C1 segment of cervical spinal cord (tissue), 14 donors: ENCODE measurements at places on chromosomes 4 and X.

DNA sequence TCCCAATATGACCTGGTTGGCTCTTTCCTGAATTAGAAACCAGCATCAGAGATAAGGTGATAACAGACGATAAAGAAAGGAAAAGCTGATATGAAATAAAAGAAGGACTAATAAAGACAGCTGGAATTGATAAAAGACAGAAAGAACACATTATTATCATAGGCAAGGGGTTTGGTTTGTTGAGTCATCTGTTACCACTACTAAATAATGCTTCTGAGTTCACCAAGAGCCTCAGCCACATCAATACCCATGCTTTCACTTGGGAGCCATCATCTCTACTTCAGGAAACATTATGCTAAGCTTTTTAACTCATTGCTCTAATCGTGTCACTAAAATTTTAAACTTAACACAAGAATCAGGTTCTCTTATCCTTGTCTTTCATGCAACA lies 27.6 kb downstream of the ANXA5 start:
- DNase-seq, result no peak

DNA sequence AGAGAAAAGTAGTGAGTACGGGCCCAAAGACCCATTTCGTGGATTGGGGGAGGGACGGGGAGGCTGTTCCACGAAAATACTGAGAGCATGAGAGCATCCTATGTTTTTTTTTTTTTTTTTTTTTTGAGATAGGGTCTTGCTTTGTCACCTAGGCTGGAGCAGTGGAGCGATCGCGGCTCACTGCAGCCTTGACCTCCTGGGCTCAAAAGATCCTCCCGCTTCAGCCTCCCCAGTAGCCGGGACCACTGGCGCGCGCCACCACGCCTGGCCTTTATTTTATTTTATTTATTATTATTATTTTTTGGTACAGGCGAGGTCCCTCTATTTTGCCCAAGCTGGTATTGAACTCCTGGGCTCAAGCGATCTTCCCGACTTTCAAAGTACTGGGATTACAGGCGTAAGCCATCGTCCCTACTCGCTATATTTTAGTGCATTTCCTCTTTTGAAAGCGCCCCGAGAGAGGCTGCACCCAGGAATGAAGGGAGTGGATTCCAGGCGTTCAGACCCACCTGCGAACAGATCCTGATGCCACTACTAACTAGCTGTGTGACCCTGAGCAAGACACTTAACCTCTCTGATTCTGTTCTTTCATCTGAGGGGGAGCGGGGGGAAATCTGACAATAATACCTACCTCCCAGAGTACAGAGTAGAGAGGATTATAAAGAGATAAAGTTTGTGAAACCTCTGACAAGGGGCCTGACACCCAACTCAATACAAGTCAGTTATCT lies 5.4 kb upstream of the MSX1 start:
- DNase-seq, result no peak

GRCh38 chrX:43562372-43562771 lies 93.7 kb upstream of the MAOA start:
- DNase-seq, result no peak

- no peak for DNase-seq
Measured at GRCh38 chrX:109967156-109967555, 35.8 kb upstream of the TMEM164 start.

- DNase-seq, result no peak
Measured at GRCh38 chr4:288891-289290, 16.4 kb downstream of the ZNF732 start.

DNA sequence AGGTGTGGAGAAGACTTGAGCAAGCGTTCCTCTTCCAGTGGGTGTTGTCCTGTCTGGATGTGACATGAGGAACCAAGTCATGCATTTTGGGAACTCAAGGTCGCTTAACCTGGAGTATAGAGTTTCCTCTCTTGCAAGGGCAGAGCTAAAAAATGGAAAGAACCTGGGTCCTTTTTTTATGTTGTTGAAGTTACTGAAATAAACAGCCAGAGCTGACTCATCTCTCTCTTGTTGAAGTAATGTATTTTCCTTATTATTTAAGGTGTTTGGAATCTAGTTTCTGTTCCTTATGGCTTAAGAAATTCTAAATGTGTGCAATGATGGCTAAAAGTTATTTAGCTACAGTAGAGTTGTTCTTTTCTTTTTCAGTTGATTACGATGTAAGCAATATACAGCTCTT lies 314.5 kb downstream of the CAMK2D start:
- DNase-seq, result no peak

- DNase-seq, result no peak
Measured at GRCh38 chr4:38855466-38855865, 1.2 kb downstream of the TLR6 start.

DNA sequence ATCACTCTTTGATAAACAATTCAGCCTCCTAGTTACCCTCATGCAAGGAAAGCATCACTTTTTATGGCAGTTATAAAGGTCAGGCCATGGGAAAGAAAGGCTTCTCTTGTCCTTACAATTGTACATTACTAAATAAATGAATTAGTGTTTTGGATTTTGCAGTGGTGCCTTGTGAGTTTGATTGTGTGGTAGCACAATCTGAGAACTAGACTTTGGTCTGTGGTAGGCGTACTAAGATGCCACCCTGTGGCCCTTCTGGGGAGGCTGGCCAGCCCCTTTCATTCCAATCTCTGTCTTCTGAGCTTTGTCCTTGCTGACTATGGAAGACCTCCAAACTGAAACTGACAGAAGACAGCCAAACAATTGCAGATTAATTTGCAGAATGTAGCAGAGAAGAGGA lies 14.6 kb upstream of the HNRNPD start:
- no peak for DNase-seq

GRCh38 chr4:26826721-26827120 lies 33.9 kb upstream of the STIM2 start:
- DNase-seq, result no peak

- no peak for DNase-seq
Measured at GRCh38 chr4:69896530-69897116, 34.2 kb upstream of the CSN1S1 start.

DNA sequence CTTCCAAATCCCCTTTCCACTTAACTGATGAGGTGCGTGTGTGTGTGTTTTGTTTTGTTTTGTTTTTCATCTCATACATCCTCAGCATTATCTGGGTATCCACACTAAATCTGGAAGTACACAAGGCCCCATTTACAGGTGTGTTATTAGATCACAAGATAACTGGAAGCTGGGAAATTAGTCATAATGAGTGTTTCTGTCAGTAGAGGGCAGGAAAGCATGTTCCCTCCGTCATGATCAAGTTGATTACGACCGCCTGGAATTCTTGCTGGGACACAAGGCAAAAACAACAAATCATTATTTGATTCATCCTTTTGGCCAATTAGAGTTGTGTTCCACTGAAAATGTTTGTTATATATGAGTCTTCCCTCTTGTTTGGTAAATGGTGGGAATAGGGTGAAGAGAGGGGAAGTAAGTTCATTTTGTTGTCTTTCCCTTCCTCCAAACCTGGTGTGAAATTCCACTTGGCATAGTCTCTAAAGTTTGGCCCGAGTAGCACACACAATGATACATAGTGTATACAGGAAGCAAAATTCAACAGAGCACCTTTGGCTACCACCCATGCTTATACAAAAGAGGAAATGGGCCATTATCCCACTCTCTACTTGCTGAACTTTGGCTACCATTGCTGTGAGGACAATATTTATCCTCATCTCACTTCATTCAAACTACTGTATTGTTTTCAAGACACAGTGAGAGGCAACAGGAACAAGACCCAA lies 33.3 kb upstream of the TLL1 start:
- DNase-seq, result no peak

- DNase-seq, result no peak
Measured at GRCh38 chrX:68387776-68388175, 45.5 kb downstream of the OPHN1 start.

- DNase-seq, result no peak
Measured at GRCh38 chr4:161987611-161988010, 176.2 kb downstream of the FSTL5 start.

GRCh38 chr4:183362916-183363542 lies 40.8 kb upstream of the CLDN24 start:
- no peak for DNase-seq

GRCh38 chr4:151862766-151863165 lies 102.0 kb upstream of the GATB start:
- DNase-seq, result no peak

DNA sequence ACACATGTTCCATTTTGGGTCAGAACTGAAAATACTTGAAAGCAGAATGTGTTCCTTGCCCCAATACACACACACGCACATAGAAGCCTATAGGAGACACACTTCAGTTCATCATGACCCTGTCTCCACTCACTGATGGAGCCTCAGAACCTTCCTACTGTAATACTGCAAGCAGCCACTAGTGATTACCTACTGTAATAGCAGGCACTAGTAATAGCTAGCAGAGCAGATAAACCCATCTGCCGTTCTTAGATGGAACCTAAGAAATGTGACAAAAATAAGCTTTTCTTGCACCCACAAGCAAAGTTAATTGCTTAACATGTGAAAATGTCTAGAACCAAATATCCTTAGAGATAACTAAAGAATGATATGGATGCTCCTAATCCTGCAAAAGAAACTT lies 13.6 kb downstream of the AMTN start:
- DNase-seq, result no peak
